ENCODE measurements at places on chromosomes 1 and 21. TPM values are rescaled to one million over a fixed set of nuclear protein-coding genes. Genes with fewer than 3 reads are reported as not detected.

The C1orf94 gene
- total RNA-seq, result not detected

GRCh38 chr1:177383715-177384114 lies 213.0 kb downstream of the BRINP2 start:
- DNase-seq, result no peak

The HSPB7 gene
- total RNA-seq, result 3,577 TPM

DNA sequence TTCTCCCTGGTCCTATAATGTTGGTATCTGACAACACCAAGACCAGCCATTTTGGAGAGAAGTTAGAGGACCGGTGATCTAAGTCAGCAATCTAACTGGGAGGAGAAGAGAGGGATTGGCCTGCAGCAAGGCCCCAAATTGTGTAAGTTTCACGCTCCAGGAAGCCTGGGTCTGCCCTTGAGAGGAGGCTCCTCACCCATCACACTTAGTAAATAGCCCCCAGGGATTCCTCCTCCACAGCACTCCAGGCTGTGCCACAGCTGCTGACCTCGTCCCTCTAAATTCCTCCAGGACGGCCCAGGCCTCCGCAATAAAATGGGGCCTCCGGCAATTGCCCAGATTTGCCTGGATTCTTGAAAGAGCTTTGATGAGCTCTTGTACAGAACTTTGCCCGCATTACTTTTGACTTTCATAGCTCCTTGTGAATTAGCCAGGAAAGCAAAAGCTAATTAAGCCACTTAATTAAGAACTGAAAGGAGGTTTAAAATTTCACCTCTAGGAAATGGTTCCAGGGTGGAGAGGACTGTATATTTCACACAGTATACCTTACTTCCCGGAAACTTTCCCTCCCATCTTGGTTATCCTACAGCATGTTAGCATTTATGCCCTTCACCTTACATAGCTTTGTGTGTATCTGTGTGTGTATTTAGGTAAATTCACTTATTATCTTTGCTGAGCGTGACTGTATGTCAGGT lies 90.5 kb downstream of the LAMC2 start:
- DNase-seq, result no peak

The AMY2A gene
- not detected for total RNA-seq

- no peak for DNase-seq
These were observed 482.1 kb downstream of the RWDD3 start for GRCh38 chr1:95716097-95716496.

The GFI1 gene
- 0.19 TPM for total RNA-seq

DNA sequence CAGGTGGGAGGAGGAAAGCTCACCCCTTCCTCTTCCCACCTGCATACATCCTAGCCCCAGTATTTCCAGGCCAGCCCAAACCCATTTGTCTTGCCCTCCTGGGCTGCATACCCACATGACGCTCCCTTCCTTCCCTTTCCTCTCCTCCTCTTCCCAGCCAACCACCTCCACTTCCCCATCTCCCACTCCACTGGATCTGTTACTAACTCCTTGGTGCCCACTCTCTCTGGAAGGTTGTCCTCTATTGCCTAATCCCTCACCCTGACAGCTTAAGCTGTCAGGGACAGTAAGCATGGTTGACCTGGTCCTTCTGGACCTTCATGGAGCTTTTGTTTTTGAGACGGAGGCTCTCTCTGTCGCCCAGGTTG lies 23.0 kb upstream of the SYNC start:
- DNase-seq, result no peak

- DNase-seq, result no peak
These were observed 266.5 kb upstream of the USP24 start for GRCh38 chr1:55481634-55482033.

DNA sequence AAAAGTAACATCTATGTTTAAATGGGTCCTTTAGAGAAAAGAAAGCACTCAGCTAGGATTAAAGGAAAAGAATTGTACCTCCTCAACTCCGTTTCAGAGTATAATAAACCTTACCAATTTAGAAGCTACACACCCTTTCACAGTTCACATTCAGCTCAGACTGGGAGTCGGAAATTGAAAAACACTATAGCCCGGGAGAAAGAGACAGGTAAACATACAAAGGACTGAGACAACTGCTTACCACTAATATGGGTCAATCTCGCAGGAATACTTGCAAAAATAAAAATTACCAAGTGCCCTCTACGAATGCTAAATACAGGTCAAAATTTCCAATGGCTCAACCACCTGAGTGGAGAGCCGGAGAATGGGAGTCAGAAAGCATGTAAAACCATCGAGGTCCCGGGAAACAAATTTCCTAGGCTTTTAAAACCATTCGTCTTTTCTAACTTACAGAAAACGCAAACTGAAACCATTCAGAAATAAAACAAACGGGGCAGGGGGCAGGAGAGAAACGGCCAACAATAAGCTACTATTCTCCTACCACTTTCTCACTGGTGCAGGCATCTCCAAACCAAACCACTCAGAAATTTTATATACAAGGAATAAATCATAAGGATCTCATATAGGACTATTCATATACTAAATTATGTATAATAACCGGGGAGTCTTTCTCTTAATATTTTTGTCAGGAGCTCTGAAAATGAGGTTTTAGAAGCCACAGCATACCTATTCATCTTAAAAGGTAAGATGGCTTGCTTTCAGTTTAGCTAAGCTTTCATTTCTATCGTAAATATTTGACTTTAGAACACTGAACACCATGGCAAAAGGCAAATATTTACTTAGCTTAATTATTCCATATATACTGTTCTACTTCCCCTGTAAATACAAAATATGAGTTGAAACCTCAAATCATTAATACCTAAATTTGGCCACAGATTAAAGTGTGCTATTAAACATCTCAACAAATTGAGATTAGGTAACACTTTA lies 136.5 kb downstream of the RERE start:
- no peak for DNase-seq

DNA sequence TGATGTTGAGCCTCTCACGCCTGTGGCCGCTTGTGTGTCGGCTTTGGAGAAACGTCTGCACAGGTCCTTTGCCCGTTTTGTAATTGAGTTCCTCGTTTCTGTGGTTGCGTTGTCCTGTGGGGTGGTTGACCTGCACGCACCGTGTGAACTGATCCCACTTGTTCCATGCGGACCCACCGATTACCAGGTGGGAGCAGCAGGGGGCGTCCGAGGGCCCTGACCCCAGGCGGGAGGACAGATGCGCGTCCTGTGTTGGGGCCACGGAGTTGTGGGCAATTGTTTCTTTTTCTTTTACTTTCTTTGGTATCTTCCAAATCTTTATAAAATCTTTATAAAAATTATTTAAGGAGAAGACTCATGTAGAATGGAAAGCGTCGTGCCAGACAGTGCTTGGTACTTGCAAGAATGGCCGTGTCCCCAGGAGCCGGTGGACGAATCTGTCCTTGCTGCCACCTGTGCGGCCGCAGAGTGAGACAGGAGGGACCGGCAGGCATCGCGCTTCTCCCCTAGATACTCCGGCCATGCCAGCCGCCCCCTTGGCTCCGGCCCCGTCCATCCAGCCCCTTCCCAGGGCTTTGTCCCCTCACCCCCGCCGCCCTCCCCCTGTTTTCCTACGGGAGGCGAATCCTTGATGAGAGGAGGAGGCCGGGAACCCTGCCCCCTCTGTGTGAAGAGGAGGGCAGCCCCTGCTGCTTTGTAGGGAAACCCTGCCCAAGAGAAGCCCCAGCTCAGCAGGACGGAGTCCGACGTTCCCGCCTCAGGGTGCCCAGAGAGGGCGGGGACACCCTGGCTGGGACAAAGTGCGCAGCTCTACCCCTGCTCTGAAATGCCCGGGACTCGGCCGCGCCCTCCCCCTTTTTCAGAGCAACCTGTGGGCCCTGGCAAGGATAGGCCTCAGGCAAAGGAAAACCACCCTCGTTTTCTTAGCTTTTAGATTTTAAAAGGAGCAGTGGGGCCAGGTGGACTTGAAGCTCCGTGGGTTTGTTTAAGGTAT lies 41.7 kb downstream of the PRKCZ start:
- DNase-seq, result peak; percentile 63

GRCh38 chr1:179938752-179939151 lies 15.9 kb upstream of the CEP350 start:
- no peak for DNase-seq

DNA sequence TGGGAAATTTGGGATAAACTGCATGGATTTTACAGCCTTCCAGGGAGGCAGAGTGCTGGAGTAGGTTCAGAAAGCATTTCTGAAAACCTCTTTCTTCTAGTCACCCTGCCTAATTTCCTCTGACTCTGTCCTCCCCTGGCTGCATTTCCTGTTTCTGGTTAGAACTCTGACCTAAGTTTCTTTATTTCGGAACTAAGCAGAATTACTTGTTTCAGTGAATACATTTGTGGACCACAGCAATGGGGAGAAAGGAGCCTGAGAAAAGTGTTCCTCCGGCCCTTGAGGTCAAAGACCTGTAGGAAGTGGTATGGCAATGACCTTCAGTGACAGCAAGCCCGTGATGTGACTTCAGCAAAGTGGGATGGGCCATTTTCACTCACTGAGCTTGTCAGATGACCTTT lies 173.4 kb upstream of the RUNX1 start:
- no peak for DNase-seq

The ADAM30 gene
- not detected for total RNA-seq

DNA sequence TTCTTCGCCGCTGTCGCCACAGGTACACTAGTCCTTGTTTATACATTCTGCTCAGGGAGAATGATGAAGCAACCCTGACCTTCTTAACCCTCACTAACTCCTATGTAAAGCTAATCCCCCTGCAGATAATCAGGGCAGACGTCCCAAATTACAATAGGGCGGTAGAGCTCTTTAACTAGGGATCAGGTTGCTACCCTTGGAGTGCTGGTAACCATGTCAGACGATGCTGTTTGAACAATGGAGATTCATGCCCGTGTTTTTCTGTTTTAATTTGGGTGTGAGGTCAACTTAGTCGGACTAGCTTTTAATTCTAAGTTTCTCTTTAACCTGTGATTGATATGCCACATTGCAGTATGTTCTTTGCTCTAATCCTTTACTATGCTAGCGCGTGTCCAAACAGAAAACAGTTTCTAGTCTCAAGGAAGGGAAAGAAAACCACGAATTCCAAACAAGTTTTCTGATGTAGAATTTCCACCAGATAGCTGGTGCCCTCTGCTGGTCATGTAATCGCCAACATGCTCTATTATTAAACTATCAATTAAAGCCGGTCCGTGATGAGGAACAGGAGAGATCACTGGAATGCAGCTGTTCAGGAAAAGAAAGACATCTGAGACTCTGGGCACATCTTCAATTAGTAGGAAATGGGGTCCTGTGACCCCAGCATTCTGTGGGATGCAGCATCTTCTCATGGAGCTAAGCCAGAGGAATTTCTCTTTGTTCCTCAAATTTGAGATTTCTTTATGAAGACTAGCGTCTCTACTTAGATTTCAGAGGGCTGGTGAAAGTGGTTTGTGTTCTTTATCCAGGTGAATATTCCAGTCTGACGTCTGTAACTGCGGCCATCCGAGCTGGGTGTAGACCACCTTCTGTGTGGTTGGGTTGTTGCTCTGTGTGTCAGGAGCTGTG lies 18.3 kb upstream of the VAMP3 start:
- DNase-seq, result peak; percentile 56

DNA sequence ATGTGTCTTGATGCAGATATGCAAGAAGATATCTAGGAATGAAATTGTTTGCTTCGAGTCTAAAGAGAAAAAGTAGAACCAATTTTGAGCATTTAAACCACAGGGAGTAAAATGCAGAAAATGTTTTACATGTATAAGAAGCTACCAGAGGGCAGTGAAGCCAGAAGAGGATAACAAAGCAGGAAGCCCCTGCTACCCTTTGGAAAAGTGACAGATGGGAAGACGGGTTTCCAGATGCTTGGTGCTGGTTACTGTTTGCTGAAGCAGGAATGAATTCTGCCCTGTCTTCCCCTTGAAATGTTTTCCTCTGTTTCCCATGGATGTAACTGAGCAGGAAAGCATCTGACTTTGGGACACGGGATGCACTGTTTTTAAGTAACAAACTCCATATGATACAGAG lies 822.2 kb downstream of the MRPL39 start:
- DNase-seq, result no peak

DNA sequence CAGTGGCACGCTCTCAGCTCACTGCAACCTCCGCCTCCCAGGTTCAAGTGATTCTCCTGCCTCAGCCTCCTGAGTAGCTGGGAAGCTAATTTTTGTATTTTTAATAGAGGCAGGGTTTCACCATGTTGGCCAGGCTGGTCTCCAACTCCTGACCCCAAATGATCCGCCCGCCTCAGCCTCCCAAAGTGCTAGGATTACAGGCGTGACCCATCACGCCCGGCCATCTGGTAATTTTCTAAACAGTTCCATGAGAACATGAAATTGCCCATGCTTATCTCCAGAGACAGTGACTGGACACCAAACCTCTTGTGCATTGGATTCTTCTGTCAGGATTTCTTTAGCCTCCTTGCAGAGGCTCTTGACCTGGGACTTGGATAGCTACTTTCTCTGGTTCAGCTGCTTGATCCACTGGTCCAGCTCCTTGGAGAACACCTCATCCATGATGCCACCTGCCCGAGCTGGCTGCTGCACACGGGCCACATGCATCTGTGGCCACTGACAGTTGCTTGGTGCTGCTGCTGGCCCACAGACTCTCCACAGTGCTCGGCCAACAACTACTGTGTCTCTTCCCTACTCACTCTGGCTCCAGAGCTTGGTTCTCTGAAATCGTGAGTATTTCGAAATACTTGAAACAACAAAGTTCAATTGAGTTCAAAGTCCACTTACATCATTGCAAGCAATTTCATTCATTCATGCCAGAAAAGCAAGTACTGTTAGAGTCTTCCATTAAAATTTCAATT lies 40.0 kb upstream of the CTPS1 start:
- DNase-seq, result peak; percentile 65

The SLFNL1 gene
- 0.22 TPM for total RNA-seq

The SRGAP2 gene
- total RNA-seq, result 15.9 TPM

The DDI2 gene
- 19.4 TPM for total RNA-seq

- no peak for DNase-seq
These were observed 94.4 kb downstream of the BARHL2 start for GRCh38 chr1:90622666-90623065.
